Stimulated activated CD8-positive, alpha-beta memory T cell treated with anti-CD3 and anti-CD28 coated beads, Interleukin-12 subunit alpha, Interleukin-12 subunit beta, amount 100 ng/mL, for 1 hour (primary cell): ENCODE measurements at places on chromosomes 5 and 9.

GRCh38 chr9:126392662-126393371, 66.2 kb downstream of the MVB12B start:
- DNase-seq: no peak

GRCh38 chr9:33159777-33160127, 7.4 kb downstream of the B4GALT1 start:
- DNase-seq: no peak

GRCh38 chr9:133967024-133967741, 24.9 kb downstream of the VAV2 start:
- no peak for DNase-seq

DNA sequence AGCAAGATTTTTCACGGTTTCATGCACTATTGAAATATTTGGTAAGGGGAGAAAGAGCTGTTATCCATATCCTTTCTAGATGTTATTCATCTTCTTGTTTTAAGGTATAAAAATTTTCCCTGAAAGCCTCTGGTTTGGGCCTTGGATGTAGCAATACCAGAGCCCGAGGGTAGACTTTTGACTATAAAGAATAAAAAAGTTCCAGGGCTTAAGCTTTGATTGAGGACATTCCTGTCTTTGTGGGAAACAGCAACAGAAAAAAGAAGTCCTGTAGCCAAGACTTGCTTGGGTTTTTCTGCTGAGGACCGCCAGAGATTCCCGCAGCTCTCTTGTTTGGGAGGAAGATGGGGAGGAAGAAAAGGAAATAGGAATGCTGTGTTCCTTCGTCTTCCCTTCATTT, 440.0 kb upstream of the WWC1 start:
- no peak for DNase-seq

- no peak for DNase-seq
These were observed 10.8 kb downstream of the MAPKAP1 start for GRCh38 chr9:125696106-125696647.

- no peak for DNase-seq
These were observed 100.6 kb downstream of the CETN3 start for GRCh38 chr5:90308787-90309585.

GRCh38 chr5:110478895-110479294, 247.6 kb downstream of the TMEM232 start:
- no peak for DNase-seq

GRCh38 chr5:95448789-95449188, 57.6 kb downstream of the FAM81B start:
- DNase-seq: no peak
